NCI-H1105 treated with DMSO at 0.1 percent for 48 hours (cell line): ENCODE measurements at places on chromosomes 6 and 20.

DNA sequence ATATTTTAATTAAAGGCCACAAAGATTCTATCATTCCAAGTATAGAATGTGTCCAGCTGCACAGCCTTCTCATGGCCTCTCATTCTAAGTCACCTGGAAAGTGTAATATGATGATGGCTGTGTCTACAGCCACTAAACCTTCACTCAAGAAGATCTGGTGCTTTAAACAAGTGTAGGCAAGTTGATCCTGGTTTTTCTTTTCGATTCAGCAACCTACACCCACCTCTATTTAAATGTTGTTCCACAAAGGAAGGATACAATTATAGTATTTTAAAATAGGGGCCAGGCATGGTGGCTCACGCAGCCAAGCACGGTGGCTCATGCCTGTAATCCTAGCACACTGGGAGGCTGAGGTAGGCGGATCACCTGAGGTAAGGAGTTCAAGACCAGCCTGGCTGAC lies 25.5 kb upstream of the DST start:
- peak; percentile 16 for DNase-seq

GRCh38 chr6:95091823-95092436 lies 485.4 kb upstream of the MANEA start:
- DNase-seq, result peak; percentile 72

- no peak for DNase-seq
Measured at GRCh38 chr6:73134588-73134987, 90.7 kb downstream of the KHDC1L start.

- no peak for DNase-seq
Measured at GRCh38 chr6:710601-711571, 17.9 kb upstream of the EXOC2 start.

GRCh38 chr20:24909086-24909780 lies 39.8 kb upstream of the CST7 start:
- no peak for DNase-seq

DNA sequence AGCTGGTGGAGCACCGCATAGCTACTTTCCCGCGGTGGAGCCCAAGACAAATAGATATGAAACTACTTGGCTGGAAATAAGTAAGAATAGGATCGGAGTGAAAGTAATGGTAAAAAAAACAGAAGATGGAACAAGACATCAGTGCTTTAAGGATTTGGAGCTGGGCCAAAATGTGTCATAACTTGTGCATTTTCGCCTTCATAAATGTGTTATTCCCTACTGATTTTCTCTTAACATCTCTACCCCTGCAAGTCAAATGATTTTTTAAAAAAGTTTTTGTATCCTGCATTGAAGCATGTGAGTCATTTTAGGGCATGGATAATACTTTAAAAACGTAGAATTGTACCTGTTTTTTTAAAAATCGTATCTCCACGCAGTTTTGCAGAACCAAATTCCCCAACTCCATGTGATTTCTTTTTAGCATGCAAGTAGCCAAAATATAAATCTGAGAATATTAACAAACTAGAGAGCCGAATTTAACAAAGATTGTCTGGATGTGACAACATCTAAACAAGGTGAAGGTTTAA lies 882 bp upstream of the FAM184A start:
- no peak for DNase-seq

- no peak for DNase-seq
Measured at GRCh38 chr6:102493485-102493884, 1100.0 kb downstream of the GRIK2 start.

GRCh38 chr6:167079853-167080297 lies 43.0 kb upstream of the CCR6 start:
- DNase-seq, result no peak

DNA sequence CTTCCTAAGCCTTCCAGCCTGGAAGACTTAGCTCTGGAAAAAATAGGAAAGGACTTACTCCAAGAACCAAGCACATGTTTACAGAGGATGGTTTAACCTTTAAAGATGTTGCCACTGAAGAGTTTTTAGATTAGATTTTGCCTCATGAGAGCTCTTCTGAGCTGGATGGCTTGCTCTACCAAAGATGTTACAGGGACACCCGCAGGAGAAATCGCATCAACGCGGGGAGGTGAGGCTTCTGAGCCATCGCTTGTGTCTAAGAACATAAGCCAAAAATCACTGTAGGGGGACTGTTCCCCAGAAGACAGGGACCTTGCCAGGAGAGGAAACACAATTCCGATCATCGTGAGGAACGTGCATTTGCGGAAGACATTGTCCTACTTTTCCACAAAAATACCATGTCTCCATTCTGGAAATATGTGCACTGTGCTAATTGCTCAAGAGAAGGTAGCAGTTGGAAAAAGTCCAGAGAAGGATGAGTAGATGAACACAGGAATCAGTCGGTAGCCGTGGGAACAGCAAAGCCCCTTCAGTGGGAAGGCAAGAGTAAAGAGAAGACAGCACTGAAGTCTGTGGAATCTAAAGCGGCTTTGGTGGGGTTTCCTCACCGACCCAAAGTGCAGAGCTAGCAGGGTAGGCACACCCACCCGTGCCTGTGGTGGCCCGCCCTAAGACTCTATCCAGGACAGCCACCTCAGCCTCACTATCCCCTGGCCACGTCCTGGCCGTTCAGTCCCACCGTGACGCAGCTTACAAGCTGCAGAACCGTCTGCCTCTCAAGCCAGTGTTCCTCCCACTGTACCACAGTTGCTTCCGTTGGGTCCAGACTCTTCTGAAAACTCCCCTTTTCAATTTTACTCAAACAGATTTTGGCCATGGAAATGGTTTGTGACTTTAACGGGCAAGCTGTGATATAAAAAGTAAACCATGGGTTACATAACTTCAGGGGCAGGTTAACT lies 334.8 kb downstream of the NRN1 start:
- no peak for DNase-seq

DNA sequence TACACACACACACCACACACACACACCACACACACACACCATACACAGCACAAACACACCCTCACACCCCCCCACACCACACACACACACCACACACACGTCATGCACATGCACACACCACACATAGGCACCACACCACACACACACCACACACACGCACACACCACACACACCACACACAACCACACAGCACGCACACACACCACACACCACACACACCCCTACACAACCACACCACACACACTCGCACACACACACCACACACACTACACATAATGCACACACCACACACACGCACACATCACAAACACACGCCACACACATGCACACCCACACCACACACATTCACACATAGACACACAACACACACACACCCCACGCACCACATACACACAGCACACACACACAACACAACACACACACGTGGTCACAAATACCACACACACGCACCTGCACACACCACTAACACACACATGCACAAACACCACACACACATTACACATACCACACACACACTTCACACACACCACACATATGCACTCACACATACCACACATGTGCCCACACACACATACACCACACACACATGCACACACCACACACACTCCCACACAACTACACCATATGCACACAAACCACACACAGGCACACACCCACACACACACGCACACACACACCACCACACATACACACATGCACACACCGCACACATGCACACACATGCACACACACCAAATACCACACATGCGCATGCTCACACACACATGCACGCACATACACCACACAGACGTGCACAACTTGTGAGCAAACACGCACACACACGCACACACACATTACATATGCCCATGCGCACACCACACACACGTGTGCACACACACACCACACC lies 9.4 kb upstream of the ACSS1 start:
- no peak for DNase-seq

DNA sequence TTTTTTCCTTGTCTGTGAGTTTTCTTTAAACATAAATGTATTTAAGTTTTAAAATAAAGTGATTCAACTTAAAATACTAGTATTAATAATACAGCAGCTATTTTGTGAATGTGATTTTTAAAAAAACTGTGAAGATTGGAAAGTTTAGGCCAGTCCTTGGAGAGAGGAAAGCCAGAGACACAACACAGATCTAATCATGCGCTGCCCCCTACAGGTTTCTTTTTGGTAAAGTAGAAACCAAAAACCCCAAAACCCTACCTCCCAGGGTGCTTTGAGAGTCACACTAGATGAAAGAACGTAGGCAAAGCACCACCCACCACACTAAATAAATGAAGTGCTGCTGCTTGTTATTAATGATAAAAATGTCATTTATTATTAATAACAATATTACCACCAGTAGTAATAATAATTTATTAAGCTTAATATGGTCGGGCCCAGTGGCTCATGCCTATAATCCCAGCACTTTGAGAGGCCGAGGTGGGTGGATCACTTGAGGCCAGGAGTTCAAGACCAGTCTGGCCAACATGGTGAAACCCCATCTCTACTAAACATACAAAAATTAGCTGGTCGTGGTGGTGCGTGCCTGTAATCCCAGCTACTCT lies 33.7 kb downstream of the SLC9A8 start:
- DNase-seq, result peak; percentile 46

DNA sequence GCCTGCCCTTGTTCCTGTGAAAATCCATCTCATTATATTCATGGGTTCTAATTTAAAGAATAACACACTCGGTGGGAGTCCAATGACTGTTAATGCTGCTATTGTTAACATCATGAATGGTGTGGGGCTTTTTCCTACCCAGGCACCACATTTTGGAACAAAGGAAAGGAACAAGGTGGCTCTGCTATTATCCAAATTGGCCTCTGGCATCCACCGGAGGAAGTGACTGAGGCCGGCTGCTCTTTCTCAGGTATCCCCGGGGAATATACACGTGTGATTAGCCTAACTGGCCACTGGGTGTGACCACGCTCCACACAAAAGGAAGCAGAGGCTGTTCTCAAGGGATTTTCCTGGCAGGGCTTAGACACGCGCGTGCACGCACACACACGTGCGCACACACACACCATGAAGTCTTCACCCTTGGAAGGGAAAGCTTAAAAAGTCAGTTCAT lies 601.2 kb upstream of the ARID1B start:
- DNase-seq, result peak; percentile 82

- no peak for DNase-seq
Measured at GRCh38 chr6:23394681-23395080, 731.3 kb upstream of the NRSN1 start.

GRCh38 chr6:52958546-52959255 lies 36.4 kb downstream of the GSTA4 start:
- no peak for DNase-seq
